ENCODE measurements at places on chromosomes 4 and X.

GRCh38 chr4:152509595-152510225, 26.2 kb downstream of the FBXW7 start:
- no peak for DNase-seq

GRCh38 chrX:47605024-47605423, 14.6 kb downstream of the SYN1 start:
- no peak for DNase-seq

DNA sequence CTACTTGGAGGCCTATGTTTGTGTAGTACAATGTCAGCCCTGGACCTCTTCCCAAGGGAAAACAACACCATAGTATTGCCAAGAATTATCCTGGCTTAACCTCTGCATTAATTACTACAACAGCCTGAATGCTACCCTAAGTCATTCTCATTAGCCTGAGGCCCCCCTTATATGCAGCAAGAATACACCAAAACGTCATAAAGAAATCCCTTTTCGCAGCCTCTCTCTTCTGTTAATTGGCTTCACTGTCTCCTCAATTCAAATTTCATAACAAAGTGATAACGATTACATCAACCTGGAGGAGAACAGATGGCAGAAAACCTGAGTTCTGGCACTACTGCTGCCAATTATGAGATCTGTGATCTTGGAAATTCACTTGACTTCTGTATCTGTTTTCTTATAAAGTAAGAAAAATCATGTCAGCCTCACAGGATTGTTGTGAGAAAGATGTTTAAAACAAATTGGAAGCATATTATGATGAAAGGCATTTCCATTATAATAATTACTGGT, 1663.1 kb downstream of the STIM2 start:
- DNase-seq: no peak

DNA sequence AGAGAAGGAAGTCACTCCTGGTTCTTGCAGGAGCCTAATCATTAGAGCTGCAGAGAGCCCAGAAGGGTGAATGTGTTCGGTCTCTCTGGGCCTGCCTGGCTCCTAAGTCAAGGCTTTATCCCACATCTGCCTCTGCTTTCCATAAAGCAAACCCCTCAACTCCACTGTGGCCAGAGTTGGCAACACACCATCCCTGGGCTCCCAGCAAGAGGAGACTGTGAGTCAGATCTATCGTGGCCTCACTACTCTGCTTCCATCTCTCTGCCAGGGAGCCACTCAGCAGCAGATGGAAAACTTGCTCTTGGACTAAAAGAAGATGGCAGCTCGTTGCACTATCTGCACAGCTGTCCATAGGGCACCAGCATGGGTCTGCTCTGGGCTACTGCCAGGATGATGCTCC, 348.2 kb downstream of the FBXW7 start:
- DNase-seq: no peak

Data from fibroblast of skin of left quadriceps (primary cell).